Stimulated activated CD4-positive, alpha-beta T cell treated with anti-CD3 and anti-CD28 coated beads, Interleukin-2, amount 100 ng/mL, for 48 hours (primary cell): ENCODE measurements at places on chromosomes 3 and 15.

- DNase-seq = no peak
Observed at GRCh38 chr15:51547656-51548055, 74.9 kb downstream of the DMXL2 start.

DNA sequence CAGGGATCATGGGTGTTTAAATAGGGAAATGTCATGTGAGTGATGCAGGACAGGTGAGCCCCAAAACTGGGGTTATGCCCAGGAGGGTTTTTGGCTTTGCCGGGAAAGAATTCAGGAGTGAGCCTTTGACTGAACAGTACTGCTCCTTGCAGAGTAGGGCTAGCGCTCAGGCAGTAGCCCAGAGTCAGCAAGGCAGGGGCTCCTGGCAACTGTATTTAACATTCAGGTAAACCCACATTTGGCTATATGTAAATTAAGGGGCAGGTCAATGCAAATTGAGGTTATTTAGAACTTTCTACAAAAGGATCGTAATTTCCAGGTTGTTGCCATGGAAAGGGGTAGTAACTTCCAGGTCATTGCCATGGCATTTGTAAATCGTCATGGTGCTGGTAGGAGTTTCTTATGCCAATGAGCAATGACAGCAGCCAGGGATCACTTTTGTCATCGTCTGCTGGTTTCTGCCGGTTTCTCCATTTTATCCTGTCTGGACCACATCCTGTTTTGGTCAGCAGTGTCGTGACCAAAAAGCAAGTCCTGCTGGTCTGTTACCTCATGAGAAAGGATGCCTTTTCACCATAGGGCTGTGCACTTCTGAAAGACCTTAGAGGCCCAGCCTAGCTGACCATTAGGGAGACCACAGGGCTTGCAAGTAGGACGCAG, 24.3 kb downstream of the MTHFS start:
- no peak for DNase-seq

GRCh38 chr3:59777667-59778077, 727.8 kb upstream of the CFAP20DC start:
- DNase-seq = no peak

GRCh38 chr15:94580211-94580885, 349.0 kb downstream of the MCTP2 start:
- DNase-seq = no peak

DNA sequence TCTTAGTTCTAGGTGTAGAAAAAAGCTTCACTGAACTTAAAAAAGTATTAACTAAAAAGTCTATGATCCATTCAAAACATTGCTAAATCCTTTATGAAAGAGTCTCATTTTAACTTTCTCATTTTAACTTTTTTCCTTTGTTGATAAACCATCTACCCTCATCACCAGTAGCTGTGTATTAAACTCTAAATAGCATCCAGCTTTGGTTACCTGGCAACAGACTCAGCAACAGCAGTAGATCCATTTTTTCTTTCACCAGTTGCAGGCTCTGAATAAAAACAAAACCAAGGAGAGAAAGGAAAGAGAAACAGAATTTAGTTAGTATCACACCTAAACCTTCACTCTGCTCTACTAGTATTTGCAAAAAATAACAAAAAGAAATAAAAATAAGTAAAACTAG, 51.6 kb downstream of the TP53BP1 start:
- no peak for DNase-seq

DNA sequence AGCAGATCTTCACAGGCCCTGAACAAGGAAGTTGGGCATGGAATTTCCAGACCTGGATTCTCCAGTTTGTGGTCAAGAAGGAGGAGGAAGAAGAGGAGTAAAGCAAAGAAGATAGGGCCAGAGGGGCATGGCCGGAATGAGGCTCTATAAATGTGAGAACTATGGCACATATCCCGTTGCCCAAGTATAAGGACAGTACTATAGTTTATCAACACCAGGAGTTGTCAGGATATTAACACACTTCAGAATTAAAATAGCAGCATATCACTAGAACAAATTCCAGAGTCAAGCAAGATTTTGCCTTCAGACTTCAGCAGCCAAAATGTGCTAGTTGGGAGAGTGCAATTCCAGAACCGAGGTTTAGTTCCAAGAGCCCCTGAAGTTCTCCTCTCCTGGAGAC, 38.4 kb upstream of the PHLDB2 start:
- DNase-seq = no peak

GRCh38 chr15:58554758-58555157, 123.0 kb downstream of the LIPC start:
- DNase-seq = no peak
